ENCODE measurements at places on chromosomes 2 and 18.

DNA sequence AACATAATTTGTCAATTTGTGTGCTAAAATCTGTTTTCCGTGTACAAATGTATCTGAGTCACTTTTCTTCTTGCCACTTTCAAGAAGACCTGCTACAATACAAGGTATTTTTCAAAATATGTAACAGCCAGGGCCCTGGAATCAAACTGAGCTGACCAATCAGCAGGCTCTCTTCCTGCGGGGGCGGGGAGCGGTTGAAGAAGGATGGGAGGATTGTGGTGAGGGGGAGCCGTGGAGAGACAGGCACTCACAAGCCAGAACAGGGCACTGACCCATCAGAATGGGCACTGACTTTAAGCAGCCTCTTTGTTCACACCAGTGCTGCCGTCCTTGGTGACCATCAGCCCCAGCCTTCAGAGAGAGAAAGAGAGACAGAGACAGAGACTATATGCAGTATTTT, 40.6 kb upstream of the CCNYL1 start:
- DNase-seq: no peak

DNA sequence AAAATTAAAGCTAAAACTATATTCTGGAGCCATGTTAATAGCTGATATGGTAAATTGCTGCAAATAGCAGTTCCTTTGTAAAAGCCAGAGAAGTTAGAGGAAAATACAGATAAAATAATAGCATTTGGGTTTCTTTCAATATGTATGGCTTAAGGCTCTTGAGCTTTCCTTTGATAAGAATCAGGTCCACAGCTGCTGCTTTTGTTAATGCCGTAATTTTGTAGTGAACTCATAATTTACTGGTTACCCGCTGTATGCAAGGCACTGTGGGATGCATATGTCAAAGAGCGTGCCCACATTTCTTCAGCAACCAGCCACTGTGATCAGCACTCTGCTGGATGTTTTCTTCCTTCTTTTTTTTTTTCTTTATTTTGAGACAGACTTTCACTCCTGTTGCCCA, 79.1 kb downstream of the MOGAT1 start:
- DNase-seq: no peak

GRCh38 chr2:118119158-118119727, 31.0 kb downstream of the INSIG2 start:
- DNase-seq: no peak

GRCh38 chr2:111676291-111676822, 207.6 kb downstream of the ANAPC1 start:
- DNase-seq: no peak

DNA sequence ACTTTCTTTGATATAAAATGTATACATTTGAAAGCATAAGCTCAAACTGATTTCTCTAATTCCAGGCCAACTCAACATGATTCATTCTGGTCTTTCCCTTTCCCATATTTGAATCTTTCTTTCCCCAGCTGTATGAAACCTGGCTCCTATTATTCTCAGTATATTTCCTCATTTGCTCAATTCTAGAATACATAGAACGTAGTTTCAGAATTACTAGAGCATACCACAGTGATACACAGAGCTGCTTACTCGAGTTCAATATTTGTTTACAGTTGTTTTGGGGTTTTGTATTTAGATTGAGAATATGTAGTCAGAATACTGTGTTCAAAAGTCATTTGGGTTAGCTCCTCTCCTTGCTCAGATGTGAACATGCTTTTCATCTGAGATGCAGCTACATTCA, 43.0 kb downstream of the TNFRSF11A start:
- DNase-seq: no peak

GRCh38 chr2:152176113-152176714, 651 bp upstream of the STAM2 start:
- DNase-seq: no peak
